ENCODE measurements at places on chromosomes 7 and 10.

DNA sequence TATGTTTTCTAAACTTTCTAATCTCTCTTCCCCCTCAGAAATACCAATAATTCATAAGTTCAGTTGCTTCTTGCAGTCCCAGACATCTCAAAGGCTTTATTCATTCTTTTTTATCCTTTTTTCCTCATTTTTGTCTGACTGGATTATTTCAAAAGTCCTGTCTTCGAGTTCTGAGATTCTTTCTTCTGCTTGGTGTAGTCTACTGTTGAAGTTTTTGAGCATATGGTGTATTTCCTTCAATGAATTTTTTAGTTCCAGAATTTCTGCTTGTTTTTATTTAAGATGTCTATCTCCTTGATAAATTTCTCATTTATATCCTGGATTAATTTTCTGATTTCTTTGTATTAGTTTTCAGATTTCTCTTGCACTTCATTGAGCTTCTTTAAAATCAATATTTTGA, 8.4 kb downstream of the TMEM140 start:
- no peak for DNase-seq

- DNase-seq: no peak
Measured at GRCh38 chr10:85545874-85546273, 820.7 kb downstream of the GRID1 start.

DNA sequence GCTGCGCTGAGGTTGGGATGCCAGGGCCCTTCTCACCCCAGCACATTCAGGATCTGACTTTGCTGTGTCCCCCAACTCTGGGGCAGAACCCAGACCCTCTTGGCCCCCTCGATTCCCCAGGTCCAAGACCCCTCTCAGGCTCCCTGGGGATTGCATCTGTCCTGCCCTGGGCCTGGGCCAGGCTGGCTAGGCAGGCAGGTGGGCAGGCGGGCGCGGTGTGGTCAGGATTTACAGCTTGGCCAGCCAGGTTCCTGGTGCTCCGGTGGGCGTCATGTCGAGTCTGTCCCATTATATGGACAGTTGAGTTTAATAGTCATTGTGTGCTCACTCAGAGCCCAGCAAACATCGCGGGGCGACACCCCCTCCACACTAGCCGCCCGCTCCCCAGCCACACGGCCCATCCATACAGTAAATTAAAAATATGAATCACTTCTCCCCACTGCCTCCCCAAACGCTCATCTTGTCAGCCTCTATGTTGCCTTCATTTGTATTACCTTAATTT, 23.5 kb downstream of the POLL start:
- DNase-seq: no peak

GRCh38 chr10:49518982-49519578, 19.8 kb downstream of the ERCC6 start:
- DNase-seq: peak; percentile 39

GRCh38 chr7:137904833-137905232, 58.1 kb upstream of the DGKI start:
- DNase-seq: no peak

- DNase-seq: no peak
Measured at GRCh38 chr7:150340875-150341262, 560 bp downstream of the RARRES2 start.

GRCh38 chr7:106071999-106072714, 40.0 kb downstream of the SYPL1 start:
- no peak for DNase-seq

DNA sequence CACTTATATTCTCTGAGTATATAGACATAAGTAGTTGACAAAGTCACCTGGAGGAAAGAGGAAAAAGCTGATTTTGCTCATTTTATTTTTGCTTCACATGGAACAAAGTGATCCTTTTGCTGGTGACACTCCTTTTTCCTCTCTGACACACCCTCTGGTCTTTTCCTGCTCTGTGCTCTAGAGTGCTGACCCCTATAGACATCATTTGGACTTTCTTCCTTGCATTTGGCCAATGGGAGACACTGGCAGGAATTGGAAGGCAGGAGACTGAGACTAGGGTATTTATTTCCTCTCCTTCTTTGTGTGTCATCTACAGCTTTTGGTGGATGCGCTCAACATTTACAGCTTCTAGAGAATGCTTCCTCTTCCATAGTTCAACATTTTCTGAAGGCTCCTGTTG, 1078.1 kb downstream of the SORCS1 start:
- no peak for DNase-seq

DNA sequence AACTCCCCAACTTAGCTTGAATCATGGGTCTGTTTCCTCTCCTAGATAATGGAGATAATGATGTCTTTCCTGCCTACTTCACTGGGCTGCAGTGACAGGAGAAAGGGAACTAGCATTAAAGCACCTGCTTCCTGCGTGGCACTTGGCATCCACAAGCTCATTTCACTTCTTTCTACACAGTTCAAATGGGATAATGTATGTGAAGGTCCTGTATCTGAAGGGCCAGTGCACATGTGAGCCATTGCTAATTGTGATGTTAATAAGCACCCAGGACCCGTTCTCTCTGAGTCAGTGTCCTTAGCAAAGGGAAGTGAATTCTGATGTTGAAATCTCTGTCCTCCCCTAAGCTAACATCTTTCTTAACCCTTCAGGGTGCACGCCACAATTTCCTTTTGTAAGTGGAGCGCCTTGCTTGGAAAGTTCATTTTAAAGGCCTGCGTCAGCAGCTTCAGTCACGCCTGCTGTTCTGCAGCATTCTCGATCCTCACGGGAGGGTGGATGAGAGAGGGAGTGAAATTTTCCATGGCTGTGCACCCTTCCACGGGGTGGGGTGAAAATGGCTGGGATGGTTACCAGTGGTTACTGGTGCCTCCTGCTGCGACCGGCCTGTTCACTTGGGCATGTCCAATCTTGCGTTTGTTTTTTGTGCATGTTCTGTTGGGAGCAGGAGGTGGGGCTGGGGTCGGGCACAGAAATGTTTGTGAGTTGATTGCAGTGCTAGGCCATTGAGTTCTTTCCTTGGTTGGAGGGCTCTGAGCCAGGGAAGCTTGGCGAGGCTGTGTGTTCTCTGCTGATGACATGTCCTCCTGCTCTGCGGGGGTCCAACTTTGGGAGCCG, 59.2 kb downstream of the HK1 start:
- no peak for DNase-seq

DNA sequence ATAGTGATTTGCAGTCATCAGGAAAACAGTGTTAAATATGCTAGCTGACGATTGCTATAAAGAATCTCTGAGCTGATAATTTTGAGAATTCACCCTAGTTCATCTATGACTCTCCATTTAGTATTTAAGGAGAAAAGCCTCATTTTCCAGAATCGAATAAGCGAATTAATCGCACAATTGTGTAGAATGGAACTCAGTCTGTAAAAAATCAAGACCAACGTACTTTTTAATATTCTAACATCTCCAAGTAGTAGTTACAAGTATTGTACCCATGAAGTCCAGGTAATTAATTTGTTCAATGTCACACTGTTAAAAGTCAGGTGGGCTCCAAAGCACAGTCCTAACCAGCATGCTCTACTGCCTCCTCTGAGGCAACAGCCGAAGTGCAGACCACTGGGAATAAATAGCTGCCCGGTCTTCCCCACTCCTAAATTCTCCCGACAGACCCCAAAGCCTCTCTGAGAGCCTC, 380 bp upstream of the AGBL3 start:
- DNase-seq: no peak

DNA sequence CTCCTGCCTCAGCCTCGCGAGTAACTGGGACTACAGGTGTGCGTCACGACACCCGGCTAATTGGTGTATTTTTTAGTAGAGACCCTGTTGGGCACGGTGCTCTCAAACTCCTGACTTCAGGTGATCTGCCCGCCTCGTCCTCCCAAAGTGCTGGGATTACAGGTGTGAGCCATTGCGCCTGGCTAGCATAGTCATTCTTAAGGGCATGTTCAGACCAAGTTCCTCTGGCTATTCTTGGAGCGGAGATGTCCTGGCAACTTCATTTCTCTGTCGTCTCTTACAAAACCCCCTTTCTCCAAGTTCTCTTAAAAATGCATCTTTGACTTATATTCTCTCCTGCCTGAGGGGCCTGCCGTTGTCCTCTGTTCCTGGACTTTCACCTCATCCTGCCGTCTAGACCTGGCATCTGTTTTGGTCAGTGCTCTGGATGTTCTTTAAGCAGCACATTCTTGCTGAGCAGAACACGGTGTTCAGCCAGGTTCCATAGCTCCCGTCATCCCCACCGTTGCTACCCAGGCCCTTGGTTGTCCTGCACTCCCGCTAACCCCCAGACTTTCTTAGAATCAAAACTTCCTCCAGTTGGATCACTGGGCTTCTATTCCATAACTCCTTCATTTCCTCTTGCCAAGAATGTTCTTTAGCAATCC, 509.9 kb upstream of the GALNT17 start:
- no peak for DNase-seq

GRCh38 chr10:76405922-76406321, 974.5 kb downstream of the LRMDA start:
- DNase-seq: no peak

All from MG63 (cell line).